ENCODE measurements at places on chromosomes 1 and 21.

- no peak for DNase-seq
Observed at GRCh38 chr1:168343566-168343965, 62.9 kb downstream of the TBX19 start.

DNA sequence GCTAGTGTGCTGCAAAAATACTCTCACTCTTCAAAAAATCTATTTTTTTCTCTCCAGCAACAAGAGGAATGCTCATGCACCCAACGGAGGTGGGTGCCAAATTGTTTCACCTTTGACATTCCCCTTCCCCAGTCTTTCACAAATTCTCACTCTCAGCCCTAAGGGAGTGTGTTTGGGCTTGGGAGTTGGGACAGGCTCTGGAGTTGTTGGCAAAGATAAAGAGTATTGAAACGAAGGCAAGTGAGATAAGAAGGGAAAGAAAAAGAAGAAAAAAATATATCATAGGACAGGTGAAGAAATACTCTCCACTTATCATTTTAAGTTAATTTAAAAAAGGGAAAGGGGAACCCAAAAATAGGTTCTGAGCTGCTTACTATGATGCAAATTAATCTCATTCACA is 82.6 kb downstream of the UCHL5 start:
- DNase-seq = no peak

DNA sequence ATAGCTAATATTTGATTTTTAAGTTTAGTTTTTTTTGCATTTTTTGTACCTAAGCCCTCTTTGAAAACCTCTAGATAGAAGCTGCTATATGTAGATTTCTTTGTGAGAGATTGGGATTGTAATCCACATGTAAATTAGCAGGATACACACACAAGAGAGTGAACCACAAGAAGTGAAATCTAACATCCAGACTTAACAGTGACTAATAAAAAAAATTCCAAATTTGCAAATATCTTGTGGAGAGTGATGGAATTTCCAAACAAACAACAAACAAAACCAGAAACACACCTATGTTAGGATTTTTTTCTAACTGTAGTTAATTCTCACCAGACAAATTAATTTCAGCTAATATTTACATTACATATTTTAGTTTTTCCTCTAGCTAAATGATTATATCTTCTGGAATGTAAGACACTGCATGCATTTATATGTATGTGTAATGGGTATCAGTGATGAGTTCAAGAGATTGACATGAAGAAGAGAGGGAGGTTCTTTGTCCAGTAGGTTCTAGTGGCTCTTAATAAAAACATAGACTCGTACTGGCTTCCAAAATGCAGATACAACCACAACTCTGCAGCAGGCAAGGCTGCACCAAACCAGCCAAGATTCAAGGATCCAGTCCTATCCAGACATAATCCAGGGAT is 12.8 kb downstream of the CLDN17 start:
- DNase-seq = no peak

DNA sequence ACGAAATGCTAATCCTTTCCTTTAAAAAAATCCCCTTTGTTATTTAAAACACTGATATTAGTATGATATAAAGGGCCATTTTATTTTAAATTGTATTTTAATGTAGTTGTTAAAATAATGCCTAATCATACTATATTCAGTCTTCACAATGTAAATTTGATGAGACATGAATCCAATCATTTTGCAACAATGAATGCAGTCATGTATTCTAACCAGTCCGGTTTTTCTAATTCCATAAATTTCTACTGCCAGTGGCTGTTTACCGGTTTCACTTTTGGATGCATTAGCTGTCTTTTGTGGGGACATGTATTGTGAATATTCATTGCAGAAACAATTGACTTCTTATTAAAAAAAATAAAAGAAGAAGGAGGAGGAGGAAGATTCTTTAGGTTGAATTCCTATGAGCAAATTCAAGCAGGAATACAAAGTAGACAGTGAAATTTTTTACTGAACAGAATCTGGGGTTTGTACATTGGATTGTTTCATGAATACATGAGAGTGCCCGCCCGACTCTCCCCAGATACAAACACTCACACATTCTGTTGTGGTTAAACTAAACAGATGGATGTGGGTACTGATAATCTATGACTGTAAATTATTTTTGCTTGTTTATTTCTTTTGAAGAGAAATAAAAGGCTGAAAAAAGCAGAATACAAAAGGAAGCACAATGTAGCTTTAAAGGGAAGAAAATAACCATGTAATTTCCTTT is 624.8 kb upstream of the PTBP2 start:
- DNase-seq = no peak

DNA sequence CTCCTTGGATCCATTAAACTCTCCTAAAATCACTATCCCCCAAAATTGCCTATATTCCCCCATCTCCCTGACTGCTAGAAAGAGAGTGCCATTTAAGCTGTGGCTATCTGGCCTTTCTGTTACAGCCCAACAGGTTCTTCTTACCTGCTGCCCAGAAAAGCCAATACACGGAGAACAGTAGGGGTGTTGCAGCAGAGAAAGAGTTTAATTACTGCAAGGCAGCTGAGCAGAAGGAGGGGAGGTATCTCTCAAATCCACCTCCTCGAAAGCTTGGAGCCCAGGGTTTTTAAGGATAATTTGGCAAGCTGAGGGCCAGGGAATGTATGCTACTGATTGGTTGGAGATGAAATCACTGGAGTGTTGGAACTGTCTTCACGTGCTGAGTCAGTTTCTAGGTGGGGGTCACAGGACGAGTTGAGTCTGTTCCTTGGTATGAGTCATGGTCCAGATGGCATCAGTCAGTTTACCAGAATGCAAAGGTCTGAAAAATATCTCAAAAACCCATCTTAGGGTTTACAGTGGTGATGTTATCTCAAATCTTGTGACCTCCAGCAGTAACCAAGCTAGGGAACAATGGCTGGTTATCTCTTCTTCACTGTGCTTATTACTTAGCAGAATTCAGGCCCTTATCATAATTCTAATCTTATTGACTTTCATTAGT is 89.8 kb downstream of the SMYD3 start:
- no peak for DNase-seq

DNA sequence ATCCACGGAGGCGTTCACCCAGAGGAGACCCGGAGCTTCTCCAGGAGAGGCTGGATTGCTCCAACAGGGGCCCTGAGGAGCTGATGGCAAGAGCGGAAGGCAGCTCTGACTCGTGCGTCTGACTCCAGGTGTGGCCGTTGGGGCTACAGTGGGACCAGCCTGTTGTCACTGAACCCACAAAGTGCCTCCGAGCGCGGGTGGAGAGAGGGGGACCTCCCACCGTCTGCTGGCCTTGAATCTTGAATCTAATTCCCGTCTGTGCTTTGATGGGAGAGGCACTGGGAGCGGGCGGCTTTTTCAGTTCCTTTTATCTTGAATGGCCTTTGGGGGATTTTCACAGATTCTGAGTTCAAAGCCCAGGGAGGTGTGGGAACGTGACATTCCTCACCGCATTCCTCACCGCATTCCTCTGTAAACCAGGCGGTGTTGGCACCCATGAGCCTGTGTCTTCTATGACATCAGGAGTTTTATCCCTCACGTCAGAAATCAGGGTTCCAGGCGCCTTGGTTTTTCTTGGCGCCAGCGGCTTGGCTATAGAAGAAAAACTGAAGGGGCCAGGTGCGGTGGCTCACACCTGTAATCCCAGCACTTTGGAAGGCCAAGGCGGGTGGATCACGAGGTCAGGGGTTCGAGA is 39.2 kb upstream of the COL18A1 start:
- no peak for DNase-seq

DNA sequence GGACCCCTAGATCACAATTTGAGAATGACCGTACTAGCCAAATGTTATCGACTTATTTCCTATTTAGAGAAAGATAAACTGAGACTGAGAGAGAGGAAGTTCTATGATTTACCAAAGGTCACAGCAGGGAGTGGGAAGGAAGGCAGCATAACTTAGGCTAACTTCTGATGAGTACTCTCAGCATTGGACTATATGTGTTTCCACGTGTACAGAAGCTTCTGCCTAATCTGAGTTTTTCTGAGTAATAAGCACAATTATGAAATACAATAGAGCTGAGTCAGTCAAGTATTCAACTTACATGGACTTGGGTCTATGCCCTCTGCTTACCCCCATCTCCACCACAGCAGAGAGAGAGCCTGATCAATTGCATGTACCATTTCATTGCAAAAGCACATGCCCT is 88.1 kb upstream of the HIVEP3 start:
- no peak for DNase-seq
